ENCODE measurements at places on chromosomes 7 and 10. TPM values are rescaled to one million over a fixed set of nuclear protein-coding genes. Genes with fewer than 3 reads are reported as not detected.
A peak's percentile ranks its signal among the peaks of the same experiment; 100 is the strongest.

DNA sequence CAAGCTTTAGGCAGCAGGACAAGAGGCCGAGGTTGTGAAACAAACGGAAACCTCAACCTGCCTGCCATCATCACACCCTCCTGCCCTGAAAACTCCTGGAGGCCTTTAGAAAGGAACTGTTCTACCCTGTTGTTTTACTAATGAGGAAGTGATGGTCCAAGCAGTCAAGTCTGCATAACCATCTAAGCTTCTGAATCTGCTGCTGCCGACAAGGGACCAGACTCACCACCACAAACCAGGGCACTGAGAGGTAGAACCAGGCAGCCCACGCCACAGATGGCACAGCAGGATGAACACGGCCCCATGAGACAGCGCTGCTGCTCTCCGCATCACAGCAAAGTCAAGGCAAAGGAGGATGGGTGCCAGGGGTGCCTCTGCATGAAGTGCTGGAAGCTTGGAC lies 209.4 kb downstream of the CELF2 start:
- no peak for DNase-seq

GRCh38 chr7:42869131-42870020 lies 42.5 kb downstream of the C7orf25 start:
- no peak for DNase-seq

DNA sequence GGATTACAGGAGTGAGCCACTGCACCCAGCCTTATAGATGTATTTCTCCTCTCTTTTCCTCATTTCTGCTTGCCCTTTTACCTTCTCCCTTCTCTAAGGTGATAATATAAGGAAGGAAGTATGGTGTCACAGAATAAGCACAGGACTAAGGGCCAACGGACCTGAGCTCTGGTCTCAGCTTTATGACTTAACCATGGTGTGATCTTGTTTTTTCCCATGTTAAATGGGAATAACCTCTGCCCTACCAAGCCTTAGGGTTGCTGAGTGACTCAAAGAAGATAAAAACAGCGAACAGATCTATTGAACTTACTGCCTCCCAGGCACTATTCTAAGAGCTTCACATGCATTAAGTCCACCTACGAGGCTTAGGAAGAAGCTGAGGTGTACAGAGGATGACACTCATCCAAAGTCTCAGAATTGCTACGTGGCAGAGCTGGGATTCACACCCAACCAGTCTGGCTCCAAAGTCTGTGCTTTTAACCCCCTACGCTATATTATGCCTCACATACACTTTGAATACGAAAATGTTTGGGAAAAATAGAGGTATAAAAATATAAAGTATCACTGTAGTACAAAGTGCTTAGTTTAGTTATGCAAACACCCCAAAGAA lies 5.6 kb downstream of the UROS start:
- DNase-seq: no peak

Gene UROS
- 55.2 TPM for polyA plus RNA-seq

Gene SUN3
- polyA plus RNA-seq: not detected

Gene OR6B1
- polyA plus RNA-seq: not detected

- no peak for DNase-seq
Measured at GRCh38 chr7:55567571-55567970, 4.7 kb downstream of the VOPP1 start.

DNA sequence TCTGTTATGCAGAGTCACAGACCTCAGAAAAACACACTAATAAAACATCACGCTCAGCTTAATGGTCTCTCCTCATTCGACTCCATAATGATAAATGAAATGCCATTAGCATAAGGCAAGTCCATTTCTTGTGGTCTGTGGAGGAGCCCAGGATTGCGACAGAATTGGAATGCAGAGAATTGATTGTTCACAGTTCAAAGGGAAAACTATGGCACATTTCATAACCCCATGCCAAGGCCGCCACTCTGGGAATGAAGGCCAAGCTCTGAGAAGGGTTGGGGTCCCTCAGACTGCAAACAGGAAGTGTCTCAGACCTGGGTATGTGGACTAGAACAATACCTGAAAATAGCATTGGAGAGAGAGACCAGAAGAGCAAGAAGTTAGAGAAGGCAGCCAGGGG lies 398.9 kb downstream of the ADRA2A start:
- DNase-seq: no peak

DNA sequence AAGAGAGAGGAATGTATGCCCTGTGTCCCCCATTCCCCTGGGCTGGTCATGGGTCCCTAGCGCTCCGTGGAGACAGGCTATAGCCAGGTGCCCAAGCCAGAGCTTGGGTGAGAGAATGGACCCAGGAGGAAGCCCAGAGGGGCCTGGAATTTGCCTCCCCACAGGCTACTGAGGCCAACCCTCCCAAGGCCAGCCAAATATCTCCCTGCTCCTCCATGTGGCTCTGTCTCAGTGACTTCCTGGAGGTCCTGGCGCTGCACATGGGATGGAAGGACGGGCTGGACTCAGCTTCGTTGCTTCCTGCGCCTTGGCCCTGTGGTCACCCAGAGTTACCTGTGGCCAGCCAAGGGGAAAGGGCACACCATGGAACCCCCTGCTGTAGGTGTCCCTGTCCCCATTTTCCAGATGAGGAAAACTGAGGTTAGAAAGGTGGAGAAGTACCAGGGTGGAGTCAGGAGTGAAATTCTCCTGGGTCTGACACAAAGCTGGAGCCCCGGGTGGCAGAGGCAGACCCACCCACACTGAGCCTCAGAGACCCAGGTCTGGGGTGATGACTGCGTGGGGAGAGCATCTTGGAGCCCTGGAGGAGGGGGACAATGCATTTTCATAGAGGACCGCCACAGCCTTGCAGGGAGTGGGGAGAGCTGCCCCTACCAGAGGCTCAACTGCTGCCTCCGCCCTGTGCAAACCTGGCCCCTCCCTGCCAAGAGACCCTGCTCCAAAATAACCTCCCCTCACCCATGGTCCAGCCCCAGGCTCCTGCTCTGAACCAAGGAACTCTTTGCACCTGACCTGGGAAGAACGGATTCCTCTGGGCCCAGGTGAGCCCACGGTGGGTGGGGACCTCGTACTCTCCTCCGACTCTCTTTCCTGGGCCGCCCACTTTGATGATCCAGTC lies 42.6 kb downstream of the TMEM270 start:
- DNase-seq: no peak

DNA sequence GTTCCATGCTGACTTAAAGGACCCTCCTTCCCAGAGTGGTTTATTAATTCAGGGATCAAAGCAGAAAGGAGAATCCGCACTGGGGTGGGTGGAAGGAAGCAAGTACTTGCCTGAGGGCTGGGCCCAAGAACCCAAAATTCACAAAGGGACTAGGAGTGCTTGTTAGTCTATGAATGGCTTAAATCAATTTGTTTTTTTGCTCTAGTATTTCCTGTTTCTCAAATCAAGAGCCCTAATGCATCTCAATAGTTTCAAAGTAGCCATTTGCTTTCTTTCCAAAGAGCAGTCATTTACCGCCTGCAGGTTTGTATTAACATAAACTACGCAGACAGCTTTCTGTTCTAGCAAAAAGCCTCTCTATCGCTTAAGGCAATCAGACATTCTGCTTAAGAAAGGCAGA lies 44.2 kb upstream of the SLC35G1 start:
- no peak for DNase-seq

Gene TMEM225B
- 0.87 TPM for polyA plus RNA-seq

GRCh38 chr7:127874951-127875608 lies 156.2 kb downstream of the LRRC4 start:
- DNase-seq: no peak

DNA sequence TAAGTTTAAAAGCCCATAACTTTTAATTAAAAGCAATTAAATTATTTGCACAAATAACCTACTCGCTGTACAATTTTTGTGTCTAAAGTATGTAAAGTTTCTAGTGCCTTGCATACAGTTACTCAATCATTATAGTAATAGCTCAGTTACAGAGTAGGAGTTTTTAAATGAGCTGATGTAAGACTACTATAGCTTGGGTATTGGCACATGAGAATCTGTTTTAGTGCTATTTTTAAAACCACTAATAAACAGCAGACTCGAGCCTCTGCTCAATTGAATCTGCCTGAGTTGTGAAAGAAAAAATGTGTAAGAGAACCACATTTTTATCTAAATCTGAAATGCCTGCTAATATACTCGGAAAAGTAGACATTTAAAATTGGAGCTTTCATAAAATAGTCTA lies 31.1 kb downstream of the CTNNA3 start:
- no peak for DNase-seq

- no peak for DNase-seq
Measured at GRCh38 chr10:93064874-93065660, 4.5 kb downstream of the CYP26C1 start.

Gene C10orf53
- not detected for polyA plus RNA-seq

Gene SPDYE8
- polyA plus RNA-seq: 0.18 TPM

GRCh38 chr7:106986450-106986977 lies 58.0 kb upstream of the PRKAR2B start:
- DNase-seq: no peak

GRCh38 chr7:45001138-45001694 lies 1.2 kb downstream of the CCM2 start:
- no peak for DNase-seq

Gene SLC29A3
- polyA plus RNA-seq: not detected

GRCh38 chr7:21704359-21704758 lies 161.5 kb downstream of the DNAH11 start:
- no peak for DNase-seq

Gene PRSS37
- polyA plus RNA-seq: not detected

GRCh38 chr10:125089469-125089868 lies 70.9 kb downstream of the CTBP2 start:
- no peak for DNase-seq

Gene ACTR3C
- 1.1 TPM for polyA plus RNA-seq

- DNase-seq: no peak
Measured at GRCh38 chr7:3304131-3304530, 3.1 kb downstream of the SDK1 start.

DNA sequence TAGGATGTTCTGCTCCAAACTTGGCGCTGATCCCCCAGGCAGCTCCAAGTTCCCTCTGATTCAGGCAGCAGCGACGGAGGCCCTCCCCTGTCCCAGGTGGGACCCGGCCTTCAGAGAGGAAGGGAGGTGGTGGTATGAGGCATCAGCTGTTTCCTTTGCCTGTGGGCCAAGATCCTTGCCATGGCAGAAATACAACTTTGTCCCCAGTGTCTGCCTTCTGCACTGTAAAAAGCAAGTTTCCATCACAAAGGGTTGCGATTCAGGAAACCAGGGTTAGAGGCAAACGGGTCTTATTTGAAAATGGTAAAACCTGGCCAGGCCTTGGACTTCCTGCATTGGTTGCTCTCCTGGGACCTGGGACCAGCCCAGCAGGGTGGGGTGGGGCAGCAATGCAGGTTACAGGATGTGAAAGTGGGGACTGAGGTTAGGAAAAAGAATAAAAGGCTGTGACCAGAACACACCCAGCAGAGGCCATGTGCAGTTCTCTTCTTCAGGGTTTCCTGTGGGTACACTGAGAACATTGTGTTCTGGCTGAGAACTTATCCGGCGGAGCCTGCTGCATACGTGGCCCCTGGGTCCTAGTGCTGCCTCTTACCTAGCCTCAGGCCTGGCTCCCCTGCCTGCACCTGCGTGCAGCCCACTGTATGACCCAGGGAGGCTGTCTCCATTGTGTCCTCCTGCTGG lies 25.1 kb upstream of the DDIT4 start:
- peak; percentile 91 for DNase-seq

- DNase-seq: no peak
Measured at GRCh38 chr10:18303851-18304801, 163.9 kb downstream of the CACNB2 start.

- no peak for DNase-seq
Measured at GRCh38 chr7:20408467-20408826, 77.7 kb downstream of the ITGB8 start.

DNA sequence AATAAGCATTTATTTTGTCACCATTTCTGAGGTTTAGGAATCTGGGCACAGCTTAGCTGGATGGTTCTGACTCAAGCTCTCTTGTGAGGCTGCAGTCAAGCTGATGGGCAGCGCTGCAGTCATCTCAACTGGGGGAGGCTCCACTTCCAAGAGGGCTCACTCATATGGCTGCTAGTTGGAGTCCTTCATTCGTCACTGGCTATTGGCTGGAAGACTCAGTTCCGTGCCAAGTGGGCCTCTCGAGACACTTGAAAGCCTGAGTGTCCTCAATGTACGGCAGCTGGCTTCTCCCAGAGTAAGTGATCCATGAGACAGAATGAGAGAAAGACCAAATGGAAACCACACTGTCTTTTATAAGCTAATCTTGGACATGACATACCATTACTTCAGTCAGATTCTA lies 21.6 kb upstream of the COL13A1 start:
- DNase-seq: no peak

DNA sequence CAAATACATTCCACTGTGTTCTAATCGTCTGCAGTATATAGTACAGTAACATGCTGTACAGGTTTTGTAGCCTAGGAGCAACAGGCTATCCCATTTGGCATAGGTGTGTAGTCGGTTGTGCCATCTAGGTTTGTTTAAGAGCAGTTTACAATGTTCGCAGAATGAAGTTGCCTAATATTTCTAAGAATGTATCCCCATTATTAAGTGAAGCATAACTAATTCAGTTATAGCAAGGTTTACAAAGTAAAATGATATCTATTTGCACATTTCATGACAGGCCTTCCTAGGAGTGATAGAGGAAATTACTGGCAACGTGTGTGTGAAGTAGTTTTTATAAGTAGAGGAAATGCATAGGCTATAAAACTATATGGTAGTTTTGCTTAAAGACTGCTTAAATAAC lies 4.0 kb downstream of the CREM start:
- no peak for DNase-seq

DNA sequence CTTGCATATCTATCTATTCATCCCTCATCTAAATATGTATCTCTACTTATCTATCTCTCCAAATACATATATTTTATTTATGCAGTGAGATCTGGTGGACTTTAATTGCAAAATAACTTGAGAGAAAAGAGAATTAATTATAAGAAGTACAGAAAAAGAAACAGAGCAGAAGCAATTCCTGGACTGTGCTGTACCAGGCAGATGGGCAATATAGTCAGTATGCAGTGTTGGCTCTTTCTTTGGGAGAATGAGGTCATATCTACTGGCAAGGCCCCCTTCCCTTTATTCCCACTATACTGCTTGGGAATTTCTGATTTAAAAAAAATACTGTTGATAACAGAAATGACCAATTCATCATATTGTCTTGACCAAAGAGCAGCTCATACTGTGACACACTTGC lies 49.0 kb upstream of the TOMM7 start:
- DNase-seq: no peak

- no peak for DNase-seq
Measured at GRCh38 chr7:103051519-103051918, 23.1 kb downstream of the FBXL13 start.

GRCh38 chr7:49479936-49480544 lies 293.4 kb upstream of the VWC2 start:
- DNase-seq: no peak

- DNase-seq: no peak
Measured at GRCh38 chr7:33868166-33868565, 37.2 kb upstream of the BMPER start.

Gene PON1
- polyA plus RNA-seq: 0.68 TPM

Gene HNRNPA2B1
- polyA plus RNA-seq: 594 TPM

All from muscle of arm (tissue), 14 donors.